ENCODE measurements at places on chromosomes 11 and 22.

DNA sequence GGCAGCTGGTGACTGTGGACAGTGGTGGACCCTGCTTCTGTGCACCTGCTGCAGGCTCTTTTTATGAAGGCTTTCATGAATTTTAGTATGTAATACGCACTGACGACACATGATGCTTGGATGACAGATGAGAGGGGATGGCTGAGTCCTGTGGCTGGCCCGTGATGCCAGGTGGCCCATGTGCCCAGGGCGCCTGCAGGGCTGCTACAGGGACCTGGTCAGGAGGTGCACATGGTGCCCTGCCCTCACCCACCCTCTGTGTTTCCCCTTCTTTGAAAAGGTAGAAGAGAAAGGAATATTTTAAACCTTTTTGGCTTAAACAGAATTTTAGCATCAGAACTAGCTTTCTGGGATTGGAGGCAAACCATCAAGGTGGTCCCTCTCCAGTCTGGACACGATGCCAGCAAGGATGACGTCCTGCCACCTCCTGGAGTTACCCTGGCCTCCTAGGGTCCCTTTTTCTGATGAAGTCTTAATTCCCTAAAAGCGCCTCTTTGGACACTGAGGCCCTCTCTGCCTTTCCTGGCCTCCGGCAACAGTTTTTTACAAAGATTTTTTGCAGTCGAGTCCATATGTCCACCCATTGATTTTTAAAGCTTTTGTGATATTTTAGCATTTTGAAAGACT is 5.4 kb upstream of the RANBP1 start:
- DNase-seq = no peak

- no peak for DNase-seq
These were observed 882.7 kb downstream of the BRD1 start for GRCh38 chr22:48944751-48945620.

GRCh38 chr11:110079726-110080125 is 13.5 kb upstream of the ZC3H12C start:
- no peak for DNase-seq

DNA sequence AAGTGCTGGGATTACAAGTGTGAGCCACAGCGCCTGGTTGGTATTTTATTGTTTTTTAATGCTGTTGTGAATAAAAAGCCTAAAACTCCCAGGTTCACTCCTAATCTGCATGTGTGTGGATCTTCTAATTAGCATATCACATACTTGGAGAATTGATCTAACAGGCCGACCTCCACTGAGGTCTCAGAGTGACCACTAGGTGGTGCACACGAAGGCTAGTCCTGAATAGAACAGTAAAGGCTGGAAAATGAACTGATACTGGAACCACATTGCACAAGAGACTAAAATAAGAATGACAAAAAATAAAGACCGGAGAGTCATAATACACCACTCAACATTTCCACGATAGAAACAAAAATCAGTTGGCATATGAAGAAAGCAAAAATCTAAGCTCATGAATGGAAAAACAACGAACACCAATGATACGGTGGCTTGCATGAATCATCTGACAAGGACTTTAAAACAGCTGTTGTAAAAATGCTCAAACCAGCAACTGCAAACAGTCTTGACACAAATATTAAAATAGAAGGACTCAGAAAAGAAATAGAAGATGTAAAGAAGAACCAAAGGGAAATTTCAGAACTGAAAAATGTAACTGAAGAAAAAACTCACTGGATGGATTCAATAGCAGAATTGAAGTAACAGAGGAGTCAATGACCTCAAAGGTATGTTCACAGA is 19.2 kb downstream of the PIM3 start:
- DNase-seq = no peak

DNA sequence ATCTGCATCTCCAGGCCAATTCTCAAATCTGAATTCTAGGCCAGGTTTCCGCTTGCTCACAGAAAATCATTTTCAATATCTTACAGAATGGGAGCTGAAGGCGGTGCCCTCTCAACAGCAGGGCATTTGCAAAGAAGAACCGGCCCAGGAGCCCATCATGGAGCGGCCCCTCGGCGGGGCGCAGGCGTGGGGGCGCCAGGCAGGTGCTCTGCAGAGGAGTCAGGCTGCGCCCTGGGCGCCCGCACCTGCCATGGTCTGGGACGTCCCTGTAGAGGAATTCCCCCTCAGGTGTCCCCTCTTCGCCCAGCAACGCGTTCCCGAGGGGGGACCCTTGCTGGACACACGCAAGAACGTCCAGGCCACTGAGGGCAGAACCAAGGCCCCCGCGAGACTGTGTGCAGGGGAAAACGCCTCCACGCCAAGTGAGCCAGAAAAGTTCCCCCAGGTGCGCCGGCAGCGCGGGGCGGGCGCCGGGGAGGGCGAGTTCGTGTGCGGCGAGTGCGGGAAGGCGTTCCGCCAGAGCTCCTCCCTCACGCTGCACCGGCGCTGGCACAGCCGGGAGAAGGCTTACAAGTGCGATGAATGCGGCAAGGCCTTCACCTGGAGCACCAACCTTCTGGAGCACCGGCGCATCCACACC is 11.5 kb downstream of the ZNF74 start:
- DNase-seq = no peak

- no peak for DNase-seq
These were observed 1.5 kb downstream of the RAB39A start for GRCh38 chr11:107929611-107930200.

DNA sequence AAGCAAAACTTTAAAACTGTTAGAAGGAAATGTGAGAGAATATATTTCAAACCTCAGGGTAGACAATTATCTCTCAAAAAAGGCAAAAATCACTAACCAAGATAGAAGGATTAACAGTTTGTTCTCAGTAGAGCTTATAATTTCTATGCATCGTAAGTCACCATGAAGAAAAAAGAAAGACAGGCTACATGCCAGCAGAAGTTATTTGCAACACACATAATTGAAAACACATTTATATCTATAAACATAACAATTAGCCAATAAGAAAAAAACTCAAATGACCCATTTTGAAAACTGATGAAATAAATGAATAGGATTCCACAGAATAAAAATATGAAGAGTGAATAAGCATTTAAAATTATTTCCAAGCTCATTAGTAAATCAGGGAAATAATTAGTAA is 24.4 kb upstream of the SNX19 start:
- no peak for DNase-seq

DNA sequence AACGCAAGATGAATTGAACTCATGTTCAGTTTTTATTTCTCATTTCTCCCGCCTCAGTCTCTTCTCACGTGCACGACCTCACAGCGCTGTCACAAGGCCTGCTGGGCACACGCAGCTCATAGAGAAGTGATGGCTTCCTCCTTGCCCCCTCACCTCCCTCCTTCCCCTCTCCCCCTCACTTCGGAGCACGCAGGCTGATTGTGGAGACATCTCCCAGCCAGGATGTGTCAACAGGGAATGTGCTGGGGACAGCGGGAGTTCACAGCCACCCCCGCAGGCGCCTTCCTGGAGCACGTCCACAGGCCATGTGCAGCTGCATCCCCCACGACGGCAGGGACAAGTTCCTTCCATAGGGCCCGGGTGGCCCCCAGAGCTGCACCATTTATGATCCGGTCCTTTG is 29.1 kb upstream of the KRTAP5-6 start:
- DNase-seq = no peak

DNA sequence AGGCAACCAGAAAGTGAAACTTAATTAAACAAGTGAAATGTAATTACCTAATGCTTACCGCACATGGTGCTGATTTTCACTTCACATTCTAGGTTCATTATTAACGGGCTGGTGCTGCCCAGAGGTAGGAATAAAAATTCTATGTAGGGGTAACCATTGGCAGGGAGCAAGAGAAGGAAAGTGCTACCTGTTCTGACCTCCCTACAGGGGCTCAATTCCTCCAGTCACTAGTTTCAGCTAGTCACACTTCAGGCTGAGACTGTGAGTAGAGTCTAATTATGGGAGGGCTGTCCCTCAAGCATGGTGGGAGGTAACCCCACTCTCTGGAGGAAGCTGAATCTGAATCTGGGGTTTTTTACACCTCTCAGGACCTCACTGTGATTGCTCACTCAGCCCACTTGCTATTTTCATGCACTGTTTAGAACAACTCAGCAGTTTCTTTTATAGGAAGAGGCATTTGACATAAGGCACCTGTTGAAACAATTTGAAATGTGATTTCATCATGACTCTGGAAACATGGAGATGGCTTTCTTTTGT is 75.4 kb downstream of the MAML2 start:
- DNase-seq = no peak

DNA sequence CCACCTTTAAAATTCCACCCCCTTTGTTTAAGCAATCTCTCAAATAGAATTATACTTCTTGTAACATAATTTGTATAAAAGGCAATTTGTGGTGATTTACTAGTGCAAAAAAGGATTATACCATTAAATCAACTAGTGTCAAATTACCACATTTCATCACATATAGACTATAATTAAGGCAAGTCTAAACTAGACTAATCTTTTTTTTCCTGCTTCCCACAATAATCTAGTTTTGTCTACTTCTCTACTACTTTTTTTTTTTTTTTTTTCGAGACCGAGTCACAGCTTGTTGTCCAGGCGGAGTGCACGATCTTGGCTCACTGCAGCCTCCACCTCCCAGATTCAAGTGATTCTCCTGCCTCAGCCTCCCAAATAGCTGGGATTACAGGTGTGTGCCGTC is 36.1 kb upstream of the FZD4 start:
- no peak for DNase-seq

- no peak for DNase-seq
These were observed 24.8 kb downstream of the SCGB1A1 start for GRCh38 chr11:62443390-62444235.

GRCh38 chr11:110990311-110990710 is 255.2 kb upstream of the POU2AF2 start:
- DNase-seq = no peak

Data from esophagus squamous epithelium (tissue), 5 donors.